ENCODE measurements at places on chromosomes 4 and X.

DNA sequence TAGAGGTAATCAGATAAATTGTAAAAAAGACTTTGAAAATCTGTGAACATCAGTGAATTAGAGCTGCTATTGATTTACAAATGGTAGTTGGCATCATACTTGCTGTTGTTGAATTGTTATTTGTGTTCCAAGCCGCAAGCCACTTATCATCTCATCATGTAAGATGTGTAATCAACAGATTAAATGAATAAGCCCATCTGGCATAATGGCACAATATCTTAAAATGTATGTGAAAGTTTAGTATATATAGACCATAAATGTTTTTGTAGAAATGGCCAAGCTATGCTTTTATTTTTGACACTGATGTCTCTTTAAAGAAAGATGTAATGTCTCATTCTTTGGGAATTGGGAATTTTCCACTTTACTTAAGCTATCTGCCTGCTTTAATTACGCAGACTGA lies 682.6 kb upstream of the GNPDA2 start:
- DNase-seq: no peak

GRCh38 chr4:186105647-186106321 lies 1.3 kb downstream of the FAM149A start:
- no peak for DNase-seq

DNA sequence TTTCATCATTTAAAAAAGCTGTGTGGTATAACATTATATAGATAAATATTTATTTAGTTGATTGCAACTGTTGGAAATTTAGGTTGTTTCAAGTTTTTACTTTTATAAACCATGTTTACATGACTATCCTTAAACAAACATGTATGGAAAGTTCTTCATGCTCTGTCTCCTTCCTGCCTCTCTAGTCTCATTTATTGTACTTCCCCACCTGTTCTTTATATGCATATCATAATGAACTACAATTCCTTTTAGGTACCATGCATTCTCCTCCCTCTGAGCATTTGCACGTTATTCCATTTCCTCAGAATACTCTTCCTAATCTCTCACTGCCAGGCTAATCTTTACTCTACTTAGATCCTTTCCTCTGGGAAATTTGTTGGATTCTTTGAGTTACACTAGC lies 16.9 kb upstream of the ADH6 start:
- no peak for DNase-seq

- DNase-seq: peak; percentile 47
Observed at GRCh38 chr4:1246901-1247863, 1.7 kb downstream of the CTBP1 start.

DNA sequence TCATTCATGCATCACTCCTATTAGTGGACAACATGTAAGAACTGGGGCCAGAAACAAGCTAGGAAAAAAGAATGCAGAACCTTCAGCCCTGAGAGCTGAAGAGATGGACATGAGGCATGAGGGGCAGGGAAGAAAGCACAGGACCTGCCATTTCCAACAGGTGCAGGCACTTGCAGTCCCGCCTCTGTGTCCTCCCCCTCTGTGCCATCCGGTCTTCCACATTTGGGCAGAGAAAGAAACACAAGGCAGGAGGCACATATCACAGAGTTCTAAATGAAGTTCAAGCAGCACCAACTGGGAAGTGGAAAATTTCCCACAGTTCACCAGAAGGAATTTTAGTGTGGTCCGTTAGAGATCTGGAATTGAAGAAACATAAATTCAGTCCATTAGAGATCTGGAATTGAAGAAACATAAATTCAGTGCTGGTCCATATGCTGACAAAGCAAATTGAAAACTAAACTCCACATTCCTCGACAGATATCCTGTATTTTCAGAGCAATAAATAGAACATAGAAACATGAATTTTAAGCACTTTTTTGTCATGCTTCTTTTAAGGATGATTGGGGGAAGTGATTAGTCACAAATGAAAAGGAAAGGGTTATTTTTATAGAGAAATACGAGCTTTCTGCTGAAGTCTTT lies 57.2 kb upstream of the DAPP1 start:
- DNase-seq: no peak

GRCh38 chr4:46586566-46586965 lies 196.6 kb upstream of the GABRA2 start:
- DNase-seq: no peak

DNA sequence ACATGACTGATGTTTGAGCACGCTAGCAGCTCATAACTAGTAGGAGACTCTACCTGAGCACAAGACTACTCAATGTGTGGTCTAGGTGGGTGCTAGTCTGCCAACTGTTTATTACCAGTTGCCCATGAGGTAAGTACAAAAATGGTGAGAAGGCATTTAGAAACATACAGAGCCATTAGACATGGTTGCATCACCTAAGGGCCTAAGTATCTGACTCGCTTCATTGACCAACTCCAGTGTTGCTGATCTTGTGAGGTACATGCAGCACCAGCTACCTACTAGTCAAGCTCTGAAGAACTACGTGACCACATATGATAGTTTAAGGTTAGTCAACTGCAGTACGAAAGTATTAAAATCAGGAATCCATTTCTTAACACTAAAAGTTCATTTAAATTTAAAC lies 39.9 kb downstream of the APBB2 start:
- DNase-seq: no peak

- peak; percentile 81 for DNase-seq
Observed at GRCh38 chr4:77095101-77095821, 19.5 kb upstream of the CCNI start.

DNA sequence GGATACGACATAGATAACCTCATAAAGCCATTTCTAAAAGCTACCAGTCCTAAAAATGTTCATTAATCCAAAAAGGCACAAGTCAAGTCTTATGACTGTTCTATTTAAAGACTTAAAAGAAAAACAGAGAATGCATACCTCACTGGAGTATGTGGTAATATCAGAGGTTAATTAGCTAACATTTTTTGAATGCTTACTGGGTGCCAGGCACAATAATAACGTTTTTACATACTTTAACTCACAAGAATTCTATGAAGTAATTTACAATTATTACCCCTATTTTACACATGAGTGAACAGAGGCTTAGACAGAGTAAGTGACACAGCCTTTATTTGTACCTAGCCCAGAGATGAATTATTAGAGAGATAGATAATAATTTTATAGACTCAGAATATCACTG lies 207.5 kb downstream of the PDGFC start:
- no peak for DNase-seq

DNA sequence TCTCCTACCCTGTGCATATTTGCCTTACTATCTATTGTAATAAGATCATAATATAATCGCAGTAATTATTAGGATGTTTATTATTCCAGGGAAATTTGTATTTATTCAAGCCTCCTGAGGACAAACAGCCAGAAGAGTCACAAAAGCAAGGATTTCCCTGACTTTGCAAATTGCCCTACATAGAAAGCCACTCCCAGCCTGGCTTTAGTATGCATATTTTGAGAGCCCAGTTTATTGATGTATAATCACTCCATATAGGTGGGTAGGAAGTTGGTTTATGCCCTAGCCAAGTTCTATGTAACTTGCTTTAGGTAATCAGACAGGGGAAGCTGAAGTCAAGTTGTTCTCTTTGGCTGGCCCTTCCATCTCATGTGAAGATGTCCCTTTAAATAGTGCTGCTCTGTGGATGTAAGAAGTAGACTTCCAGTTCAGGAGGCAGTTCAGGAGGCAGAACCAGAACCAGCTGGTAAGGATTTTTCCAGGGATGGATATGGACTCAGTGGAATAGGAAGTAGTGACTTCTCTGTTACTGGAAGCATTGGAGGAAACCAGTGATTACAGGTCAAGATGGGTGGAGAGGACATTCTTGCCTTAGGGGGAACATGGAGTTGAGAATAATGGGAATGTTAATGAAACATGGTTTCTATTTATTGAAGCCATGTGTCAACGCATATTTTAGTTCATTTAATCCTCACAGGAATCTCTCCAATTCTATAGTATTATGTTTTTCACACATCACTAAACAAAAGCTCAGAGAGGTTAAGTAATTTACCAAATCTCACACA lies 70.5 kb upstream of the KIT start:
- no peak for DNase-seq

- no peak for DNase-seq
Observed at GRCh38 chr4:29310252-29310651, 1409.9 kb upstream of the PCDH7 start.

GRCh38 chr4:8247047-8247930 lies 22.3 kb upstream of the HTRA3 start:
- no peak for DNase-seq
